Stimulated activated CD8-positive, alpha-beta memory T cell treated with anti-CD3 and anti-CD28 coated beads, Interleukin-4, amount 100 ng/mL, for 4 hours (primary cell): ENCODE measurements at places on chromosomes 12 and 14.

GRCh38 chr12:71702590-71702989 lies 16.7 kb downstream of the TMEM19 start:
- DNase-seq: no peak

DNA sequence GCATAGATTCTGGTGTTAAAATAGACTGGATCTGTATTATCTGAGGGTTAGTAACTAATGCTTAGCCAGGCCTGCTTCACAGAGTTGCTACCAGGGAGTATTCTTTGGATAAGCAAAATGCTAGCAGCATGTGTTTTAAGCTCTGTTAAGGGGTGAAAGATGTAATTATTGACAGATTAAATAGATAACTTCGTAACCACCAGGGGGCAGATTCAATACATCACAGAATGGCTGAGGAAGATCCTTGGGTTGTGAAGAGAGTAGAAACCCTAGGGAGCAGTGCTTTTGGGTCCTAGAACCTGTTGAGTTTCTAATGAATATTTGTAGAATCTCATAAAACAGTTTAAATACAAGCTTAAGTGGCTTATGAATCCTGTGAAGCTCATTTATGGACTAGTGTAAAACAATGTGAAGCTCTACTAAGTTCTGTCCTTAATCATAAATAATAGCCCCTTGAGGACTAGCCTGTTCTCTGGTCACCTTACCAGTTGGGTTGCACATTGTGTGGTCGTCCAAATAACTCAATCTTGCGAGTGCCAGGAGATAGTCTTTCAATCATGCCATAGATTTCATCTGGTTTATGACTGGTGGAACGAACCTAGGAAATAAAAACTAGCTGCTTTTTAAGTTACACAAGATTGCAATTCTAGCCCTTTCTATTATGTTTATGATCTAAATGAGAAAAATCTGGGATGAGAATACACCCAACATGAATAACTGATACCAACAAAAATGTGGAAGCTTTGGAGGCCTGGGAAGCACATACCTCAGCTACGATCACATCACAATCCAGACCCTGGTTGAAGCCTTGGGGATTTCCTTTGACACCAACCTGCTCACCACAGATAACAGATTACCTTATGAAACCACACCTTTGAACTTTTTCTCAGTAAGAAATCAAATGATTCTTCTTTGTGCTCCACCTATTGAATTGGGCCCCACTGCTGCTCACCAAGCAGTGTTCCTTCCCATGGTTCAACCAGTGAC lies 12.3 kb downstream of the METTL3 start:
- DNase-seq: no peak

DNA sequence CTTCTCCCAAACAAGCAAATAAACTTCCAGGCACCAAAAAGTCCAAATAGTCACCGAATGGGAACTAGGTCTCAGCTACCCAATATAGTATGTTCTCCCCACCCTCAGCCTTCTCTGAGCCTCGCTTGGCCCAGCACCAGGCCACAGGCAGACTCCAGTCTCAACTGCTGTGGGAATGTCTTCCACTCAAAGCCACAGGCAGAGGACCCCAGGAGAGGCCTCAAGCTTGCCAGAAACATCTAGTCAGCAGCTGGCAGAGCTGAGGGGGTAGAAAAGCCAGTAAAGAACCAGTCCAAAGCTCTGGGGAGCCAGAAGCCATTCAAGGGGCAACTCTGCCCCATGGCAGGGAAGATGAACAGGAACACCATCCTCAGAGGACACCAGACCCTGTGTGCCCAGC lies 41.8 kb downstream of the FMNL3 start:
- no peak for DNase-seq

DNA sequence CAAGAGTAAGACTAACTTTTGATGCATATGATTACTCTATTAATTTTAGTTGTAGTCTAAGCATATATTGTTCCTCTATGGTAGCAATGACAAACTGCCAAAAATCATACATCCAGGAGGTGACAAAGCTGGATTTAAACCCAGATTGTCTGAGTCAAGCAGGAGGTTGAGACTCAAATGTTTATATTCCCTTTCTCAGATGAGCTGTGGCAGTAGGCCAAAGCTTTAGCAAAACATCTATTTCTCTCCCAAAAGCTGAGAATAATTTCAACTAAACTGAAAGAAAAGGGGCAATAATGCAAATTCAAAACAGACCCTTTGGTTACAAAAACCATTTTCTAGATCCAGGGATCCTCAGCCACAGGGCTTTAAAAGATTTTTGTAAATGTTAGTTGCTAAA lies 173.6 kb downstream of the SEC23A start:
- DNase-seq: no peak

DNA sequence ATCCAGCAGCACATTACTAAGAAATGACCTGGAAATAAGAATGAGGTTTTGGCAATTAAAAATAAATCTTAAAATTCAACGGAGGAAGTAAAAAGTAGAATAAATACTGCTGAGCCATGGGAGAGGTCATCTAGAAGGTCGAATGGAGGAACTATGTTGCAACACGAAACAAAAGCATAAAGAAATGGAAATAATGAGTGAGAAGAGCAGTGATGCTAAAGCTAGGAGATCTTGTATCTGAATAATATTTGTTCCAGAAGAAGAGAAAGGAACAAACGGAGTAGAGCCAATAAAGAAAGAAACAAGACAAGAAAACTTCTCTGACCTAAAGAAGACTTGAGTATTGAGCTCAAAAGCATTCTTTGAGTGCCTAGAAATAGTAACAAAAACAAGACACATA lies 6.6 kb upstream of the KRT7 start:
- DNase-seq: no peak

- no peak for DNase-seq
Observed at GRCh38 chr12:130079279-130079678, 83.0 kb upstream of the FZD10 start.

- DNase-seq: no peak
Observed at GRCh38 chr12:15563663-15564062, 225.5 kb downstream of the EPS8 start.

GRCh38 chr12:100656856-100657255 lies 83.4 kb downstream of the GAS2L3 start:
- DNase-seq: no peak

DNA sequence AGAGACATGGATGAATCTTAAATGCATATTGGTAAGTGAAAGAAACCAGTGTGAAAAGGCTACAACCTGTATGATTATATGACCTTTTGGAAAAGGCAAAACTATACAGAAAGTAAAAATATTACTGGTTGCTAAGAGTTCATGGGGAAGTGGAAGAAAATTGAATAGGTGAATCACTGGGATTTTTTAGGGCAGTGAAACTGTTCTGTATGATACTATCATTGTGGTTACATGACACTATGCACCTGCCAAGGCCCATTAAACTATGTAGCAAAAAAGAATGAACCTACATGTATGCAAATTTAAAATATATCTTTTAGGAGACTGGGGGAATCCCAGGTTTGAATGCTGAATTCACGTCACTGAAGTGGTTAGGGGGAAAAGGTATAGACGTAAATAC lies 12.6 kb upstream of the OR8S1 start:
- DNase-seq: no peak

DNA sequence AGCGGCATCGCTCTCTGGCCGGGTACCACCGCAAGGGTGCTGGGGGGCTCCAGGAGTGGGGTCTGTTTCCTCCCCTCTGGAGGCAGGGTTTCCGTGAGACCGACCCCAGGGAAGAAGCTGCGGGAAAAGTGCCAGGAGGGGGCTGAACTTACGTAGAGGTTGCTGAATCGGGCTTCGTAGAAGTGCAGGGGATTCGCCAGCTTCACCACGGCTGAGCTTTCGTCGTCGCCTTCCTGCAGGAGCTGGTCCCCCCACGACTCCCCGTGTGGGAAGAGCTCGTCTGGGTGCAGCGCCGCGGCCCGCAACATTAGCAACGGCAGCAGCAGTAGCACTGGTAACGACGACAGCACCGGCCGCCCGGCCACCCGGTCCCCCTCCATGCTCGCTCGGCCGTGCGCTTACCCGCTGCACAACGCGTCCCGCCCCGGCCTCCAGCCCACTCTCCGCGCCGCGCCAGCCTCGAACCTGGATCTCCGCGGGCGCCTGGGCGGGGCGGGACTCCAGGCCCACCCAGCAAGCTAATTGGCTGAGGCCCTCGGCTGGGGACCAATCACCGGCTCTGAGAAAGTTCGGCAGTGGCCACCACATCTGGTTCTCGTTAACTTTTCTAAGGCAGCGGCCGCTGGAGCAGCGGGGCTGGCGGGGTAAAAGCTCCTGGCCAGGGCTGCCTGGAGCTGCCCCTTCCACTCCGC lies at the start of gene NID2:
Gene NID2 (minus strand): TSS at position 445 of the 692 bp plus-strand sequence. CDS start 65 bp downstream, at position 380.
- no peak for DNase-seq

GRCh38 chr14:71618716-71619115 lies 313.5 kb upstream of the RGS6 start:
- no peak for DNase-seq

DNA sequence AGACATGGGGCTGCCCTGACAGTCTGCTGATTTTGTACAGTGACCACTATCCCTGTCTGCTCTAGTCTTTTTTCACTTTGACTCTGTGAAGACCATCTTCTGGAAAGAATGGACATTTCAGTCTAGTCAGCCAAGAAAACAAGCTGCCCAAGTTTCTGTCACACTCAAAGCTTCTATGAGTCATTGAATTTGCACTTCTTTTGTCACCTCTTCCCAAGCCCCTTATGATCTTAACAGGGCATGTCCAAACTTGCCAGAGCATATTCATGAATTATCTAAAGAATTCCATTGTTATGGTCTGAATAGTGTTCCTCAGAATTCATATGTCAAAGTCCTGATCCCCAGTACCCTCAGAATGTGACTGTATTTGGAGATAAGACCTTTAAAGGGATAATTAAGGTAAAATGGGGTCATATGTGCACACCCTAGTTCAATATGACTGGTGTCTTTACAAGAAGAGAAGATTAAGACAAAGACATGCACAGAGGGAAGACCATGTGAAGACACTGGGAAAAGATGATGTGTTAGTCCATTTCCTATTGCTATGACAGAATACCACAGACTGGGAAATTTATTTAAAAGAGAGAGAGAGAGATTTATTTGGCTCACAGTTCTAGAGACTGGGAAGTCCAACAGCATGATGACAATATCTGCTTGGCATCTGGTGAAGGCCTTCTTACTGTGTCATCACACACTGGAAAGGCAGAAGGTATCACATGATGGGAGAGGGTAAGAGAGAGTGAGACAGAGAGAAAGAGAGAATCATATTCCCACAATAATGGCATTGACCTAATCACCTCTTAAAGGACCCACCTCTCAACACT lies 242.6 kb downstream of the BTG1 start:
- DNase-seq: no peak

GRCh38 chr12:56104815-56105608 lies 653 bp downstream of the PA2G4 start:
- no peak for DNase-seq

- DNase-seq: no peak
Observed at GRCh38 chr14:77242752-77243151, 28.3 kb downstream of the NGB start.
